ENCODE measurements at places on chromosomes 7 and 10.

DNA sequence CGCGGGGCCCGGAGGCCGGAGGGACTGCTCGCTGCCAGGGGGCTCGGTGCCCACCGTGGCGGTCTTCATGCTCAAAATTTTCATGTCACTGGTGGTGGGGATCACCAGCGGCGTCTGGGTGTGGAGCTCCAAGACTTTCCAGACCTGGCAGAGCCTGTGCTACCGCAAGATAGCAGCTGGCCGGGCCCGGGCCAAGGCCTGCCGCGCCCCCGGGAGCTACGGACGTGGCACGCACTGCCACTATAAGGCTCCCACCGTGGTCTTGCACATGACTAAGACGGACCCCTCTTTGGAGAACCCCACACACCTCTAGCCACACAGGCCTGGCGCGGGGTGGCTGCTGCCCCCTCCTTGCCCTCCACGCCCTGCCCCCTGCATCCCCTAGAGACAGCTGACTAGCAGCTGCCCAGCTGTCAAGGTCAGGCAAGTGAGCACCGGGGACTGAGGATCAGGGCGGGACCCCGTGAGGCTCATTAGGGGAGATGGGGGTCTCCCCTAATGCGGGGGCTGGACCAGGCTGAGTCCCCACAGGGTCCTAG lies 2.0 kb downstream of the FZD9 start:
- DNase-seq, result no peak

DNA sequence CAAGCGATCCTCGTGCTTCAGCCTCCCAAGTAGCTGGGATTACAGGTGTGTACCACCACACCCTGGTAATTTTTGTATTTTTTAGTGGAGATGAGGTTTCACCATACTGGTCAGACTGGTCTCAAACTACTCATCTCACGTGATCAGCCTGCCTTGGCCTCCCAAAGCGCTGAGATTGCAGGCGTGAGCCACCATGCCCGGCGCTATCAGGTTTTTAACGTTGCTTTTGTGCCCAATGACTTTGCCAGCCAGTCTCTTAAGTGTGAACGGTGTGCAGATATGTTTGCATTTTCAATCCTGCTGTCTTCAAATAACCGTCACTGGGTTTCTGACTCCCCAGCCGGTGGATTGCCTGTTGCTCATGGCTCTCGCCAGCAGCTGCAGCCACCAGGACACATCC lies 201.8 kb upstream of the PPP2R2D start:
- no peak for DNase-seq

GRCh38 chr10:93435621-93436397 lies 46.3 kb downstream of the MYOF start:
- no peak for DNase-seq

DNA sequence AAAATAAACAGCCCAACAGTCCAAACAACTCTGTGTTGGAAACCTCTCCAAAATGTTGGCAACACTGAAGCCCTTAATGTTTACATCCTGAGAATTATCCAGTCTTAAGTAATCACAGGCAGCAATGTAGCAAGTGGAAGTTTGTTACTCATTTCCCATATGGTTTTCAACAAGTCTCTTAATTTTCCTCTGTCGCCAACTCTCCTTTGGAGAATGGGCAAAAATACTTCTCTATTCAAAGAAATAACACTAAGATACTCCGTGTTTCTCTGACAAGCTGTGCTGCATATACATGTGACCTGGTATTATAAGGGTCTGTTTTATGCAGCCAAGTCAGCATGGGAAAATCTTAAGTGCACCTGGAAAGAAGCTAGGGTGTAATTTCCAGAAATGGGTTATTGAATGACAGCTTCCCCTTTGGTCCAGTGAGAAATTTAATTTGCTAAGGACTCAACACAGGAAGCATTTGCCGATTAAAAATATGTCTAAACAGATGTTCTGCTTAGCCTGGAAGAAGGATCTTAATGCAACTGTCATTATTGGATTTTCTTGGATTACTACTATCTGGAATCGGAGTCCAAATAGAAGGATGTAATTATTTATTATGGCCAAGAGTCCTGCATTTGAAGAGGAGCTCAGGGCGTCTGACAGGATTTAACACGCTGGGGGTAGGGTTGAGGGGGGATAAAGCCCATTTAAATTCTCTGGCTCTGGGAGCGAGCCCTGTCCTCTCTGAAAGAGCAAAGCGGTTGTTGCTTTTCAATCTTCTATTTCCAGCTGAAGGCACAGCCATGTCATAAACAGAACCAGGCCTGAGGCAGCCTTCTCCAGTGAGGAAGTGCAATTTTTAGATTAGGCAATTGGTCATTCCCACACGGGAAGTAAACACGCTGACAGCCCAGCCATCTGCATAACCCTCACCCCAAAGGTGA lies 73.1 kb downstream of the TLL2 start:
- DNase-seq, result peak; percentile 29

- no peak for DNase-seq
Measured at GRCh38 chr7:132446260-132446659, 130.0 kb downstream of the PLXNA4 start.
